Activated CD8-positive, alpha-beta memory T cell treated with anti-CD3 and anti-CD28 coated beads, Interleukin-2, amount 10 ng/mL, durations not matched to agents 7 days and 5 days (primary cell): ENCODE measurements at places on chromosomes 6 and 20. TPM values are rescaled to one million over a fixed set of nuclear protein-coding genes. Genes with fewer than 3 reads are reported as not detected.

The SMOC2 gene
- total RNA-seq, result not detected

DNA sequence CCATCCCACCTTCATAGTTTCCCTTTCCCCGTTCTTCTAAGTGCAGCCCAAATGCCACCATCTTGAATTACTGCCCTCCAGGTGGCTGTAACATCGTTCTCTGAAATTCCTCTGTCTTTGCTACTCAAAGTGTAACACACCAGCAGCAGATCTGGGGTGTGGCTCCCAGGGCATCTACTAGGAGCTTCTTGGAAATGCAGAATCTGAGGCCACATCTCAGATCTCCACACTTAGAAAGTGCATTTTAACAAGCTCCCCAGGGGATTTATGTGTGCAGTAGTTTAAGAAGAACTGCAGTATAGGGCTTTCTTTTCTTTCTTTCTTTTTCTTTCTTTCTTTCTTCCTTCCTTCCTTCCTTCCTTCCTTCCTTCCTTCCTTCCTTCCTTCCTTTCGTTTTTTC, 1.7 kb upstream of the MLIP start:
- no peak overlapping the region for H3K4me3 ChIP-seq
- no peaks in the 10 kb centered on the region for H3K27me3 ChIP-seq
- no peaks in the 10 kb centered on the region for H3K36me3 ChIP-seq
- no peak overlapping the region for H3K27ac ChIP-seq
- DNase-seq, result no peak

- H3K4me1 ChIP-seq, result no peaks in the 10 kb centered on the region
- H3K27me3 ChIP-seq, result no peaks in the 10 kb centered on the region
- no peak overlapping the region for H3K27ac ChIP-seq
- no peak for DNase-seq
- no peaks in the 10 kb centered on the region for H3K36me3 ChIP-seq
These were observed 250.4 kb downstream of the CDH4 start for GRCh38 chr20:61502433-61502832.

The FLRT3 gene
- not detected for total RNA-seq

The LAMP5 gene
- total RNA-seq, result not detected

The TEAD3 gene
- total RNA-seq, result not detected
